ENCODE measurements at places on chromosomes 13 and 19. TPM values are rescaled to one million over a fixed set of nuclear protein-coding genes. Genes with fewer than 3 reads are reported as not detected.

Gene PSG5
- total RNA-seq, result not detected

DNA sequence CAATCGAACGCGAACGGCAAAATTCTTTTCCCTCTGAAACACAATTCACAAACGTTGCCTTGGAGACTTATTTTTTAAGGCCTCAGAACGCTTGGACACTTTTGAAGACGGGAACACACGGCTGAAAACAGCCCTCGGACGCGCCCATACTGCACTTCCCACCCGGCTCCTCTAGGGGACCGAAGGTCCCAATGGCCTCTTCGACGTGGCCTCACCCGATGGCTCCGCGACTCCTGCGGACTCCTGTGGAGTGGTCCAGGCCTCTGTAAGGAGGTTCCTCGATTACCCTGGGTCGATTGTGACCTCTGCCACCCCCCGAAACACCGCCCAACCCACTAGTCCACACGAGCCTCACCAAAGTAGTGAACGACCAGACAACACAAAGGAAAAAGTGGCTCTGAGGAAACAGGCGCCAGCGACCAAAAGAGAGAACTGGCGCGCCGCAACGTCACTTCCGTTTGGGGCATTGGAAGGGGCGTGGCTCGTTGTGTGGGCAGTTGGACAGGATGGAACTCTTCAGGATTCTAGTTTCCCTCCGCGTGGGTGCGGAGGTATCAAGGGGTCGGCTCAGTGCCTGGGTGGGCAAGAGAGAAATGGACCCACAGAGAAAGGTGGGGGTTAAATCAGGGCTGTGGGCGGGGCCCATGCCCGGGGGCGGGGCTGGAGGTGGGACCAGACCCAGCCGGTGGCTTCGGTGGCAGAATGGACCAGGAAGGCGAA lies at the start of gene ZNF560:
TSS of gene ZNF560 (minus strand) at position 434 of the 720 bp plus-strand sequence. CDS start 23,303 bp downstream, outside the sequence.
- DNase-seq, result no peak

DNA sequence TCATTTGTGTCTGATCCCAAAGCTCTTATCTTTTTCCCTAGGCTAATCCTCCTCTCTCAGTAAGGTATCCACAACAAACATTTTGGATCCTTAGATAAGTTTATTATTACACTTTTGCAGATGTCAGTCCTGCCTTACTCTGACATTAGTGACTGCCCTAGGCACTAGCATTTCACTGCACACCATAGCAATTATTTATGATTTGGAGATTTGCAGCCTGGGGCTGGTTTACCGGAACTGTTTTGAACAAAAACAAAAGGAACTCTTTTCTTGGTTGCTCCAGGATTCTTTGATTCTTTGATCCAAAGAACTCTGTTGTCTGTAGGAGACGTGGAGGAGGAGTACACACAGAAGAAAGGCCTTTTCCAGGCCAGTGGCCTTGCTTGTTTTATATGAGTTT lies 80.4 kb downstream of the EDNRB start:
- no peak for DNase-seq

- no peak for DNase-seq
Measured at GRCh38 chr13:33764716-33765115, 53.2 kb upstream of the RFC3 start.

Gene KCTD4
- total RNA-seq, result not detected

GRCh38 chr13:40343550-40344269 lies 322.7 kb downstream of the FOXO1 start:
- DNase-seq, result no peak

DNA sequence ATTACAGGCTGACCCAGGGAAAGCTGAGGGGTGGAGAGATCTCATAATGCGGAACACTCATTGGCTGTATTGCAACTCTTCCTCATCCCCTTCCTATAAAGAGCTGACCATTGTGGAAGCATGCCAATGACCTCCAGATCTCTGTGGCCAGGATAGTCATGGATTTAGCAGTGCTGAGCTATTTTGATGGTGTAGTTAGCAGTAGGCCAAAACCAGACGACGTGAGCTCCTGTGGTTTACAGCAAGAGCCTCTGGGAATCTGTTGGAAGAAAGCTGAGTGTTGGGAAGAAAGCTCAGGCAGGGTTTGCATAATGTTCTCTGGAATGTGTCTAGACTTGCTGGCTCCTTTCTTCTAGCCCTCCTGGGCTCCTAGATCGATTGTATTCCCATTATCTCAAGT lies 187.5 kb upstream of the GPC6 start:
- no peak for DNase-seq

DNA sequence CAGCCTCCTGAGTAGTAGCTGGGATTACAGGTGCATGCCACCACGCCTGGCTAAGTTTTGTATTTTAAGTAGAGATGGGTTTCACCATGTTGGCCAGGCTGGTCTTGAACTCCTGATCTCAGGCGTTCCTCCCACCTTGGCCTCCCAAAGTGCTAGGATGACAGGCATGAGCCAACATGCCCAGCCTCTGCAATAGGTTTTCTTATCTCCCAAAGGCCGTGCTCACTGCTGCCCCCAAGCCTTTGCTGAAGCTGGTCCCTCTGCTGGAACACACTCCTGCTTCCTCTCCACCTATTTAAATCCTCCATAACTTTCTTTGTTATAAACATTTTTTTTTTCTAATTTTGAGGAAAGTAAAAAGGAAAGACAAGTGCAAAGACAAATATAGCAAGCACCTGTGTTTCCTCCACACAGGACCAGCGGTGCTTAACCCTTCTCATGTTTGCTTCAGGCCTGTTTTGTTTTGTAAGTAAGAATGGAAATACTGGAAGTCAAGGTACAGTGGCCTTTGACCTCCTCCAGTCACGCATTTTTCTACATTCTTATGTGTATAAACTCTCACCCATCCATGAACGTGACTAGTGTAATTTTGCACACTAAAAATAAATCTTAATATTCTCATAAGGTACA lies 14.5 kb upstream of the TNFAIP8L1 start:
- DNase-seq, result no peak

GRCh38 chr13:46953941-46954340 lies 57.1 kb upstream of the HTR2A start:
- DNase-seq, result no peak

GRCh38 chr13:111860231-111860552 lies 206.8 kb upstream of the SOX1 start:
- no peak for DNase-seq

Gene ZFP30
- 15.5 TPM for total RNA-seq

- DNase-seq, result no peak
Measured at GRCh38 chr13:100636441-100636840, 38.2 kb downstream of the TMTC4 start.

DNA sequence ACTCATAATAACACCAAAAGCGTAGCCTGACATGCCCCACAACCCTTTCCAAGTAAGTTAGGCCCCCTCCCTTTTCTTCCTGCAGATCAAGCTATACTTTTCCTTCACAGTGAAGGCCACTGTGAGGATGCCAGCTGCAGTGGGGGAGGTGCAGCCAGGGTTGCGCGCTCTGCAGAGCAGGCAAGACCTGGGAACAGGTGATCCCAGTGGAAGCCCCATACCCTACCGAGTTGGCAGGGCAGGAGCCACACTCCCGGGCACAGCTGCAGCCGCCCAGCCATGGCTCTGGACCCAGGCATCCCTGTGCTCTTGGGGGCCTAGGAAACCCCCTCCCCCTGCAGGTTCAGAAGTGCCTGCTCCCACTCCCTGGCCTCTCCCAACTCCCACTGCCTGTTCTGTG lies 18.7 kb downstream of the MTMR6 start:
- no peak for DNase-seq

GRCh38 chr13:31631746-31632145 lies 107.6 kb upstream of the RXFP2 start:
- no peak for DNase-seq
